ENCODE measurements at places on chromosomes 2 and 18.

DNA sequence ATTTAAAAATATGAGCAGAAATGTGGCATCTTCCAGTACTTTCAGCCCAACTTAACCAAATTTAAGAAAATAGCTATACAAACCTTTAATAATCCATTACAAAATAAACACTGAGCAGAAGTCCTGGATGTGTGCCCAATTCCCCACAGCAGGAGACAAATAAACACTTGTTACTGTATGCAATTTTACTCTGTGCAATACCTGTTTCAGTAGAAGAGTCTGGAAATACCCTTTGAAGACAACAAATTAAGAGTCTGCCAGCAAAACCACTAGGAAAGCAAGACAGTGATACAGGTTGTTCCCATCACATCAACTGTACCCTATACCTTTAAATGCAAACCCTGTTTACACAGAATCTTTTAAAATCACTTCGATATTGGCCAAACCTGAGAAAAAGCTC lies 41.4 kb upstream of the RNU4ATAC start:
- no peak for DNase-seq

- no peak for DNase-seq
These were observed 82.2 kb downstream of the PLB1 start for GRCh38 chr2:28577791-28578680.

GRCh38 chr2:46328291-46328690 lies 31.1 kb downstream of the EPAS1 start:
- DNase-seq, result no peak

DNA sequence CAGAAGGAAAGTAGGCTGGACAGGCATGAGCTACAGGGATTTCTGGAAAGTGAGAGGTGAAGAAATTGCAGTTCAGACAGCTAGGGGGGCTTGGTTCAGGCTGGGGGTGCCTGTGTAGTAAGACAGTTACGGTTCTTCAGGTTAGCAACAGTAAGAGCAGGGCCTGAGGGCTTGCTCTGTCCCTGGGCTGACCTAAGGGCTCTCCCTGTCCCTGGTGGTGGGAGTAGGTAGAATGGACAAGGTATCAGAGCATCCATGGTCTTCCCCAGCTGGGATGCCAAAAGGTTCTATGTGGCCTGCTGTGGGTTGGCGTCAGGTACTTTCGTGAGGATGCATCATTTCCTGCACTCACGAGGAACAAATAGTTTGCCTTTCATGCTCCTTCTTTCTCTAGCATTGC lies 34.6 kb upstream of the TACR1 start:
- no peak for DNase-seq

DNA sequence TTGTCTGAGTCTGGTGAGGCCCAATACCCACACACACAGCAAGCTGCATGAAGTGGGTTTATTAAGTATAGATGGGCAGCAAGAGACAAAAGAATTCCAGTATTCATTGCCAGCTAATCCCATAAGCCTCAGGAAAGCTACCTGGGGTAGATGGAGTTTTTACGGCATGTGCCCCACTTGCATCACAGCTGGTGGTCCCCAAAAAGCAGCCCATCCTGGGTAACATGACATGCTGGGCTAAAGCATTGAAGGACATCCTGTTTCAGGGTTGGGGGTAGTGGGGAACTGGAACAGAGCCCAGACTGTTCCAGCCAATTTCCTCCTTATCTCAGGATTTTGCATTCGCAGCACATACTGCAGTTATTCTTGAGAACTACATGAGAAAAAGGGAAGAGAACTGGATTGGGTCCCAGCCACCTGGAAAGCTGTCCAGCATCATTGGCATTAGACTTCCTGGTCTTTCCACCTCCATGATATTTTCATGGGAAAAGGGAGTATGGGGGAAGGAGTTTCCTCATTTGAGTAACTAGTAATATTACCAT lies 240.1 kb upstream of the MMADHC start:
- no peak for DNase-seq

- DNase-seq, result no peak
These were observed 13.1 kb downstream of the NDUFB3 start for GRCh38 chr2:201084863-201085262.

DNA sequence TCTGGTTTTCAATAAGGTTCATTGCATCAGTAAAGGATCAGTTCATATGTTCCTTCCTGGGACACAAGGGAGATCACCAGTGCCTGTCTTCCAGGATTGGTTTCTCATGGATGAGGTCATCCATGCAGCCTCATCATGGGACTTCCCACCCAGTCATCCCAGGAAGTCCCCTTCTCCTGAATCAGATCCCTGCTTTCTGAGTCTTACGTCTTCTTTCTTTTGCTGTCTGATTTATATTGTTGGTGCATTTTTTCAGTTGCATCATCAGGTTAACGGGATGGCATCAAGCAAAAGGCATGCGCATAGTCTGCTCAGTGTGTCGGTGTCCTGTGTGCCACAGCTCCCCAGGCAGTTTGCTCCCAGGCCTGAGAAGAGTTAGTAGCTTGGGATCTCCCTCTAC lies 105.9 kb downstream of the SOX11 start:
- DNase-seq, result no peak

- no peak for DNase-seq
These were observed 36.4 kb downstream of the TACR1 start for GRCh38 chr2:75162897-75163296.

GRCh38 chr18:297936-298335 lies 30.1 kb upstream of the THOC1 start:
- no peak for DNase-seq

DNA sequence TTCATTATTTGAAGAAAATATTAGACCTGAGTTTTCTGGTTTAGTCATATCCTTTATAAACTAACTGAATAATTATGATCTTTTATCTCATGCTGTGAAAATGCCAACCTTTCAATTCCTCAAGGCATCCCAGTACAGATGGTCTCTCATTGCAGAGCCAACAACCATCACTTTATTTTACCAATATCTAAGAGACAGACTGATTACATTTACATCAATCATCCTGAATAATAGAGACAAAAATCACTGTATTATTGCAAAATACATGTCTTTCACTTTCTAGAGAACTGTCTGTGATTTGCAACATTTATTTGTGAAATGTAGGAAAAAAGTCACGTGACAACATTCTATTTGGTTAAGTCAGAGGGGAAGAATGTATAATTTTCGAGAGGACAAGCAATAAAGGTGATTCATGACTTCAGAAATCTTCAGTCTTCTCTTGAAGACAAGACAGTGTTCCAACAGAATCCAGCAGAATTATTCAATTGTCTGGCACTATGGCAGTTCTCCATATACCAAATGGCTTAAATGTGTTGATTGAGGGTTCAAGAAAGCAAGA lies 503.6 kb upstream of the SYT4 start:
- DNase-seq, result no peak

DNA sequence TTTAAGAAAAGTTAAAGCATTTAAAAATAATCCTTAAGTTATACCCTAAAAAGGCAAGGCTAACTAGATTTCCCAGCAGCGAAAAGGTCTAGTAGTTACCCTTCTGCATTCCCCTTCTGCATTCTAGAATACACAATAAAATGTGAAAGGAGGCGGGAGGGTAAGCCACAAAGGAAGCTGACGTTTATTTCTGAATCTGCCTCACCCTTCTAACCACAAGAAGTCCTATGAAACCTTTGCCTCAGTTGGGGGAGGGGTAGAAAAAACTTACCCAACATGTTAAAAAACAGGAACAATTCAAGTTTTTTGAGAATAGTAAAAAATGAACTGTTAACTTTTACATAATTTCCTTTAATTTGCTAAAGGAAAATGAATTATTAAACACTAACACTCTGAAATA lies 11.3 kb downstream of the STK17B start:
- peak; percentile 69 for DNase-seq

DNA sequence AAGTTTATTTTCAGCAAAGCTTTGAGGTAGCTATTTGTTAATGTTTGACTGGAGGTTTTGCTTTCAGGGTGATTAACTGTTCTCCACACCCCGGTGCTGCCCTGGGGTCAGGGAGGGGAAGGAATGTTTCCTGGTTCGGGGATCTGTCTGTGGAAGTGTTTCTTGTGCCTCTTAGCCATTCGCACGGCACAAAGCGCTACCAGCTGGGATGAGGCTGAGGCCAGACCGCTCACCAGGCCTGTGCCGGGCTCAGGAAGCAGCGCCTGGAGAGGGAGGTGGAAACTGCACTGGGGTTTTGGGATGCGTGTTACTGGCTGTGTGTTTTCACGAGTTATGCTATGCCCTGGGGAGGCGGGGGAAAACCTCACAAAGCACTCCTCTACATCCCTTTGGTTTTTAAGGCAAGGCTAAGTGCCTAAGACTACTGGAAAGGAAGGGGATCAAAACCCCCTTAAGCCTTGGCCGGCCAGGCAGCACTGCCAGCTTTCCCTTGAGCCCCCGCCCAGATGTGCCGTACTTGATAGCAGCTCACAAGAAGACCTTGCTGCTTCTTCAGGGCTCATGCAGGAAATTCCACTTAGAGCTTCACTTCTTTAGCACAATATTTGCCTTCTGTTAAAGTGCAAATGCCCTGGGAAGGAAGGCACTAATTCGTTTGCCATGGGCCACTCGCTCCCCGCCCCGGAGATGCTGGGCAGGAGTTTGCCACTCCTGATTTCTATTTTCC lies 65.7 kb upstream of the CNGA3 start:
- no peak for DNase-seq

GRCh38 chr2:23698721-23699579 lies 228.0 kb downstream of the ATAD2B start:
- DNase-seq, result no peak

Measured in T follicular helper cell (primary cell).